ENCODE measurements at places on chromosomes 4 and X.

GRCh38 chrX:9249051-9249846, 215.3 kb upstream of the FAM9B start:
- DNase-seq, result no peak

- DNase-seq, result no peak
Measured at GRCh38 chr4:149095811-149096210, 653.6 kb upstream of the NR3C2 start.

GRCh38 chrX:64427787-64428186, 32.5 kb upstream of the MTMR8 start:
- DNase-seq, result no peak

DNA sequence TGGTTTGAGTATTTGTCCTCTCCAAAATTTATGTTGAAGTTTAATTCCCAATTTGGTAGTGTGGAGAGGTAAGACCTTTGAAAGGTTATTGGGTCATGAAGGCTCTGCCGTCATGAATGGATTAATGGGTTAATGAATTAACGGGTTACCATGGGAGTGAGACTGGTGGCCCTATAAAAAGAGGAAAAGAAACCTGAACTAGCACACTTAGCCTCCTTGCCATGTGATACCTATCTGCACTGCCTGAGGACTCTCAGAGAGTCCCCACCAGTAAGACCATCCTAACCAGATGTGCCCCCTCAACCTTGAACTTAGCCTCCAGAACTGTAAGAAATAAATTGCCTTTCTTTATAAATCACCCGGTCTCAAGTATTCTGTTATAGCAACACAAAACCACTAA, 39.3 kb downstream of the PAGE1 start:
- no peak for DNase-seq

DNA sequence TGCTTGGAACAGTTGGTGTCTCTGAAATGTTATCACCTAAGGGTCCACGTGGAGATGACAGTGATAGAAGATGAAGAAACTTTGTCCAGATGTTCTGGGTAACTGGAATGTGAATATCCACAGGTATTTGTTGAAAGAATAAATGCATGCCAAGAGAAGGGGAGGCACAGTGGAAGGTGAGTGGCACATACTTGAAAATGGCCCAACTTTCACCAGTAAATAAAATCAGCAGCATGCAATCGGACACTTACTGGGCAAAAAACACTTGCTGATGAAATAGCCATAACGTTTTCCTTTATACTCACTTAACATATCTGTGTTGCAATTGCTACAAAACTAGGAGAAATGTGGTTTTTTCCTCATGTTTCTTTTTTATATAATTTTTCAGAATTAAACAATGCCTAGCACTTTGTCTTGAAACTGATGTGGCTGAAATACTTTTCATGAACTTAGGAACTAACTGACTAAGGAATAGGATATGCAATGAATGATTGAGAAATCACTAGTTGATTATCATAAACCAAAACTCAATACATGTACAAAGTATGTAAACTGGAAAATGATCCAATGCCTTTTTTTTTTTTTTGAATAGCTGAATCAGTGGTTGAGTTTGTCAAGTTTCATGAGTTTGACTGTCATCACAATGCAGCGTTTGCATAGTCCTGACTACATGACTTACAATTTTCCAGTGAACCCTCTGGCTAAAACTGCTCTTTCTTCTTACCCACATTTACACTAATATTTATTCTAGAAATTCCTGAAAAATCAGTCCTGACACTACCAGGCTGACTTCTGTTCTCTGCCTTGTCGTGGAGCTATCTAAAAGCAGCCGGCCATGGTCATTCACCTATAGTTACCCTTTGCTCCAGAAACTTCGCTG, 127.4 kb downstream of the CPE start:
- no peak for DNase-seq

DNA sequence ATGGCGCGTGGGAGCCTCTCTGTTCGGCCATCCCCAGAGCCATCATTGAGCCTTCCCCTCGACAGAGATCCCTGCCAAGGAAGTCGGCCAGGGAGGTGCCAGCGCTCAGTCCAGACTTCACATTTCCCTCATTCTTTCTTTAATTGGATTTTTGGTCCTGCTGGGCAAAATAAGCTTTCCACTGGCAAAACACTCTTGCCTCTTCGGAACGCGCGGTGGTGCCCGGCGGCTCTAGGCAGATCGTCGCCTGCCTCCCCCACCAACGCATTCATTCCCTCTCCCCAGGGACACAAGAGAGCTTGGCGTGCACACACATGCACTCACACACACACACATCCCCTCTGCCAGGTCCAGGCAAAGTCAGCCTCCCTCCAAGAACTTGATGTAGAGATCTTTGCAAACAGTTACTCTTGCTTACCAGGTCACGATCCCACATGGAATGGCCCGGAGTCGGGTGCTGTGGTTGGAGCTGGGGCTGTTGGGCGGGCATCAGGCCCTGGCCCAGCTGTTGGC, 257.1 kb downstream of the BCOR start:
- no peak for DNase-seq

DNA sequence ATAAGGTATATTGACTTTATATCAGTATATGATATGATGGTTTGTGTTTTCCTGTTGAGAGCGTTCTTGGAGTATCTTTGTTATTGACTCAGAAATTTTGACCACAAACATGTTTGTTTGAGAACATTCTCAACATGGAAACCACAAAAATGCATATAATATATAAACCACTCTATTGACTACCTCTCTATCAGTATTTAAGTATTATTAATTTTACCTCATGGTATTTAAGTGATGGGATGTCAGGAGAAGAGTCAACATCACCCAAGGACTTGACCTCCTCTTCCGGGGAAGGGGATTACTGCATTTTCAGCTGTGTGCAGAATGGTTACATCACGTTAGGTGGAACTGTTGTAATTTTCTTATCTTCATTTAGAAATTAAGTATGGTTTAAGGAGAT, 54.3 kb upstream of the PUDP start:
- DNase-seq, result no peak
